ENCODE measurements at places on chromosomes 11 and 22.
A peak's percentile ranks its signal among the peaks of the same experiment; 100 is the strongest.

GRCh38 chr22:48103126-48103875, 1340.9 kb downstream of the TBC1D22A start:
- no peak for DNase-seq

GRCh38 chr11:116513894-116514293, 258.9 kb downstream of the BUD13 start:
- DNase-seq, result peak; percentile 40

DNA sequence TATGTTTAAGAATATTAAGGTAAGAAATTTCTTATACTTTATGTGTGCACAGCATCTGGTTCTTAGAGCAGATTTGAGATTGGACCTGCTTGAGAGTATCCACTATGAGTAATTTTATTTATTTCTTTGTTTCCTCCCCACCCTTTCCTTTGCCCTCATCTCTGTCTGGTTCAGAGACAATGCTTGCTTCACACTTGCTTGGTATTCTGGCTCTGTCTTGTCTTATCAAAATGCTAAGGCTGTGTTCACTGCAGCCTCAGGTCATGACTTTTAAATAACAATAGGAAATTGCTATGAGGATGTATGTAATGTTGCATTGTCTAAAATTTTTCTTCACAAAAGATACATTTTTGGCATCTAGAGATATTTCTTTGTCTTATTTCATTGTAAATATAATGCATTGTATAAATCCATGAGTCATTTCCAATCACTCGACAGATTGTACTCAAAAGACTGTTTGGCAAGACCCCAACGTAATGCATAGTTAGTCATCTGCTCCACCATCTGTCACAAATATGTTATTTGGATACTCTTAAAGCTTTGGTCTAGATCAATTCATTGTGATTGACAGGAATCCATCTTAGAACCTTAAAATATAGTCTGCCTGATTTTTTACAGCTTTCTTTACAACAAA, 395.7 kb downstream of the AASDHPPT start:
- DNase-seq, result no peak

DNA sequence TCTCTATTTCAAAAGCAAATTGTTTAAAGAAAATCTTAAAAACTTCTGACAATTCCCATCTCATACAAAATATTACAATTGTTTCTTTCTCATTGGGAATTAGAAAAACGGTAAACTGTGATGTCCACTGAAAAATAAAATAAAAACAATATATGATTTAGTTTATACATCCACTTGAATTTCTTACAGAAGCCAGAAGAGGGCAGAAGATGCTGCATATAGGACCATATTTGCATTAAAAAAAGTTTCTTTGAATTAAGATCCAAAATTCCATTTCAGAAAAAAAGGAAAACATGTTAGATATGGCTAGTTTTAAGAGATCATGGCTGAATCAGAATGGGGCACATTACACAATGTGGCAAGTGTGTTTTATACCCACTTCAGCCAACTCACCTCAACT, 39.3 kb upstream of the LRRC4C start:
- no peak for DNase-seq

GRCh38 chr11:119699227-119699626, 29.8 kb downstream of the NECTIN1 start:
- no peak for DNase-seq

DNA sequence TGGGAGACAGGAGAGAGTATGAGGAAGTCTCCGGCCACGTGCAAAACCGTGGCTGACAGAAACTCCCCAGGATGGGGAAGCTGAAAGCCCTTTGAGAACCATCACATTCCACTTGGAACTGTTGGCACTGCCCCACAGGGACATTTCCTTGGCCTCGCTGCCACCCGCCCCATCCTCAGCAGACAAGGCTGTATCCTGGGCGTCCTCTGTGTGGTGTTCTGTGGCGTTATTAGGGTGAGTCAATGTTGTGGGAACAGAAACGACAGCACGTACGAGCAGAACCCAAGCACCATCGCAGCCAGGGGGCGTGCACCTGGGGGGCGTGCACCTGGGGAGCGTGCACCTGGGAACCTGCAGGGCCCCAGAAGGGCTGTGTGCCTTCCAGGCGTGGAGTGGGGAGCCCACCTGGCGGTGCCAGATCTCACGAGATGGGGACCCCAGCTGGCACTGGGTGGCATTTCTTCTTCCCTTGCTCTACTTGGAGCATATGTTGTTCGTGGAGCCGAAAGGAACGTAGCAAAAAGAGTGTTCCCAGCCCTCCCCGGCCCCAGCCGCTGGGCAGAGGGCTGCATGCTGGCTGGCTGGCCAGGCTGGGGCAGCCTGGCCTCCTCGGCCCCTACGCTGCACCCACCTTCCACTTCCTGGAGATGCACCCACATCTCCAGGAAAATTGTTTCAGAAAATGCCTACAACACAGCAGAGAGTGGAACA, 35.4 kb downstream of the NFAM1 start:
- peak; percentile 27 for DNase-seq

DNA sequence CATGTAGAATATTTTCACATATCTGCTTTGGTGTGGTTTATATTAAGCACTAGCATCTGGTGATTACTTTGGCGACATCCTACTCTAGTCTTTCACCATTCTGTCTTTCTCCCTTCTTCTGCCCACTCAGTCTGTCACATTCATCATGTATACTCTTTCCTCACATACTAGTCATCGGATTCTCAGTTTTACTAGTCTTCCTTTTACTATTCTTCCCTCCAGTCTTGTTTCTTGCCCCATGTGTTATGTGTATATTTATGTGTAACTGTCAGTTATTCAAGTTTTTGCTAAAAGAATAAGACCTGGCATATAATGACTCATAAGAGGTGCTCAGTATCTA, 4.6 kb upstream of the DIXDC1 start:
- DNase-seq, result no peak

DNA sequence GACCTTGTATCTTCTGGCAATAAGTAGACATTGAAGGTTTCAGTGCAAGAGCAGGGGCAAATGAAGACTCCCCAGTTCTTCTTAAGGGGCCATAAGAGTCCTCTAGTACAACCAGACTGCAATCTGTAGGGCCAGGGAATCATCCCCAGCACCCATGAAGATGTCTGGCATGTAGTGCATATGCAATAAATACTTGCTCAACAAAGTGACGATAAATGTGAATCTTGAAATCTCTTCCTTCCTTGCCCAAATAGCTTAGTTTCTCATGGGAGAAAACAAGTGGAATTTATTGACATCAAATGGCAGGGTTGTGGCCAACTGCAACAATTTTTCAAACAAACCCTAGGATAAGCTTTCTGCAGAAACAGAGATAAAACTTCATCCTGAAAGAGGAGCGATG, 107.6 kb downstream of the ABTB2 start:
- no peak for DNase-seq

- DNase-seq, result no peak
Measured at GRCh38 chr11:60753309-60753708, 3.4 kb upstream of the MS4A15 start.

DNA sequence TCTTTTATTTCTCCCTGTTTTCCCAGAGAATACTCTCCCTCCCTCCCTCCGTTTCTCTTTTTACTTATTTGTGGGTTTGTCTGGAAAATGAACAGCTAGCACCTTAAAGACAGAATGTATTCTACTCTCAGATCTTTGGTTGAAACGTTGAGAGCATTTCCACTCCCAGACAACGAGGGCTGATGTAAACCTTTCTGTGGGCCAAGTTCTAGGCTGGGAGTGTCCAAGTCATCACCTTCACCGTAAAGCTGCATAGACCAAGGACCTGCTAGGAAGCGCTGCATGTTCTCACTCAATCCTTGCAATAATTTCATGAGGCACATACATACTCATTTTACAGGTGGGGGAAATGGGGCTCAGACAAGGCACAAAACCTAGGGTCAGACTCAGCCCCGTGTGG, 32.4 kb downstream of the MYH9 start:
- DNase-seq, result no peak

DNA sequence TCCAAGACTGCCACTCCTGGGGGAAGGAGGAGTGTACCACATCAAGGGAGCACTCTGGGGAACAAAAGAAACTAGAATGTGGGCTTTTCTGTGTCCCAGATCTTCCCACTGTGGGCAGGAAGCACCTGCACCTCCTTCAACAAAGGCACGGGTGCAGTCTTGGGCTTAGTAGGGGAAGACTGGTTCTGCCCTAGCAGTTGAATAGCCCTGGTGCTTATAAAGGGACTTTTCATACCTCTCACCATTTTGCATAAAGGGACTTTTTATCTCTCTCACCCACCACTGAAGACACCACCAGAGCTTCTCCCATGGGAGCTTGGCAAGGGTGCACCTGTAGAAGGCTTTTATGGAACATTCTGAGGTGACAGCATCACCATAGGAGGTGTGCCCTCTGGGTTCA, 65.8 kb upstream of the MS4A8 start:
- no peak for DNase-seq

- DNase-seq, result peak; percentile 43
Measured at GRCh38 chr11:72924568-72925190, 110.5 kb downstream of the ATG16L2 start.

GRCh38 chr22:26328221-26328620, 100.8 kb upstream of the ASPHD2 start:
- no peak for DNase-seq

DNA sequence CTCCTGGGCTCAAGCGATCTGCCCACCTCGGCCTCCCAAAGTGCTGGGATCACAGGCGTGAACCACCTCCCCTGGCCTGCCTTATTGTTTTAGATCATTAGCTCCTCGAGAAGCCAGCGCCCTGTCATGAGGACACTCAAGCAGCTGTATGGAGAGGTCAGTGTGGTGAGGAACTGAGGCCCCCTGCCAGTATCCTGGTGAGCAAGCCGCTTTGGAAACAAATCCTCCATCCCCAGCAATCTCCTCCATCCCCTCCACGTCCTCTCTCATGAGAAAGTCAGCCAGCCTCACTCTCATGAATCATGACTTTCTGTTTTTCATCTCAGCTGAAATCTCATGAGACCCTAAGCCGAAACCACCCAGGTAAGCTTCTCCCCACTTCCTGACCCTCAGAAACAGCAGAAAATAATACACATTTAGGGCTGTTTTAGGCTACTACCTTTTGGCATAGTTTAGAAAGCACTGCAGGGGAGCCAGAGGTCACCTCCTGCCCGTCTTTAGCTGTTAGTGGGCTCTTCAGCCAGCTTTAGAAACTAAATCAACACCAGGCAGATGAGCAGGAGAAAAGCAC, 56.0 kb downstream of the CTTN start:
- DNase-seq, result no peak

DNA sequence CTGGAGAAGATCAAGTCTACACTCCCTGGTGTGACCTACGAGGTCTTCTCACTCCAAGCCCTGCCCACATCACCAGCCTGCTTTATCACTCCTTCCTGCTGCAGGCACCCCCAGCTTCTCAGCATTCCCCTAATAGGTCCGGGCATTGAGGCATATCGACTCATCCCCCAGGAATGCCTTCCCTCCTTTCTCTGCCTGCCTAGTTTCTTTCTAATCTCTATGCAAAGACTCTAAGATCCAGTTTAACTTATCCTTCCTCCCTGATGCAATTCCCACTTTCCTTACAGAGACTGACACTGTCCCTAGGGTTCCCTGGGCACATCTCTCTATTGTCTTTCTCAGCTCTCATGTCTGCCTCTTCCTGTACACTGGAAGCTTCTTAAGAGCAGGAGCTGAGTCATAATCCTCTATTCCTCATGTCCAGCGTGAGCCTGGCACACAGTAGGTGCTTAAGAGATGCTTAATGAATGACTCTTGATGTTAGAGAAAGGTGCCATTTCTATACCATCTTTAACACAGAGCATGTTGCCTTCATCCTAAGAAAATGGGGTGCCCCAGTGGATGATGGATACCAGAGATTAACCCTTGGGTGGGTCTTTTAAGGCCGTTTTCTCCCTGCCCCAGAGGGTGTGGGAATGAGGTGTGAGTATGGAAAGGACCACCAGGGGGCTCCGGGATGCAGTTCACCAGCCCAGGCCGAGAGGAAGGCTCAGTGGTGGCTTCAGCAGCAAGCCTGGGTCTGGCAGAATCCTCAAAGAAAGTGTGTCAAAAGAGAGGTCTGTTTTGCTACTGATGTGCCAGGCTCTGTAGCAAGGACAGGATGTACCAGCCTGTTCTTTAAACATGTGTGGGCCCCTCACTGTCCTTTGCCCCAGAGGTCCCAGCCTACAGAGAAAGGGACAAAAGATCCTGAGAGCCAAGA, 34.7 kb downstream of the PARVA start:
- DNase-seq, result peak; percentile 64

GRCh38 chr22:27775758-27776649, 25.6 kb downstream of the MN1 start:
- DNase-seq, result peak; percentile 25

DNA sequence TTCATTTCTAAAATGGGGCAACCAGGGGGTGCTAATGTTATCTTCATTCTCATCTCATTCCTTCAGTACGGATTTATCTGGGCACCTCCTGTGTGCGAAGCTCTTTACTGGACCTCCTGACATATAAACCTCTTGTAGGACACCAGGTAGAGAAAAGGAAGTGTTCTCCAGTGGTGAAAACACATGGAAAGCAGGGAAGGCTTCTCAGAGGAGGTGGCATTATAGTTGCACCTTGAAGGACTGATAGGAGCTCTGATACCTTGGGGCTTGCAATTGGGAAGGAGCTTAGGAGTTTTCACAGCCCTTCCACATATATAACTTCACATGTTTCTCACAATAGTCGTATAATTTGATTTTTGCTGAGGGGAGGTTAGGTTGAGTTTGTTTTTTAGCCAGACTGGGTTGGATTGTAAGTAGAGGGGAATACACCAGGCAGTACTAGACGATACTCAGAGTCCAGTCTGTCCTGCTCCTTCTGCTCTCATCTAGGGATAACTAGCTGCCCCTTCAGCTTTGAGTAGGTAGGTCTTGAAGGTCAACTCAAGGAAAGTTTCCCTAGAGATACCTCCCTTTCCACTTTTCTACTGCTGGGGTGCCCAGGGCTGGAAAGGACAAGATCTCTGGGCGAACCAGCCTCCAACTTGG, 34.0 kb upstream of the ALX4 start:
- DNase-seq, result no peak

DNA sequence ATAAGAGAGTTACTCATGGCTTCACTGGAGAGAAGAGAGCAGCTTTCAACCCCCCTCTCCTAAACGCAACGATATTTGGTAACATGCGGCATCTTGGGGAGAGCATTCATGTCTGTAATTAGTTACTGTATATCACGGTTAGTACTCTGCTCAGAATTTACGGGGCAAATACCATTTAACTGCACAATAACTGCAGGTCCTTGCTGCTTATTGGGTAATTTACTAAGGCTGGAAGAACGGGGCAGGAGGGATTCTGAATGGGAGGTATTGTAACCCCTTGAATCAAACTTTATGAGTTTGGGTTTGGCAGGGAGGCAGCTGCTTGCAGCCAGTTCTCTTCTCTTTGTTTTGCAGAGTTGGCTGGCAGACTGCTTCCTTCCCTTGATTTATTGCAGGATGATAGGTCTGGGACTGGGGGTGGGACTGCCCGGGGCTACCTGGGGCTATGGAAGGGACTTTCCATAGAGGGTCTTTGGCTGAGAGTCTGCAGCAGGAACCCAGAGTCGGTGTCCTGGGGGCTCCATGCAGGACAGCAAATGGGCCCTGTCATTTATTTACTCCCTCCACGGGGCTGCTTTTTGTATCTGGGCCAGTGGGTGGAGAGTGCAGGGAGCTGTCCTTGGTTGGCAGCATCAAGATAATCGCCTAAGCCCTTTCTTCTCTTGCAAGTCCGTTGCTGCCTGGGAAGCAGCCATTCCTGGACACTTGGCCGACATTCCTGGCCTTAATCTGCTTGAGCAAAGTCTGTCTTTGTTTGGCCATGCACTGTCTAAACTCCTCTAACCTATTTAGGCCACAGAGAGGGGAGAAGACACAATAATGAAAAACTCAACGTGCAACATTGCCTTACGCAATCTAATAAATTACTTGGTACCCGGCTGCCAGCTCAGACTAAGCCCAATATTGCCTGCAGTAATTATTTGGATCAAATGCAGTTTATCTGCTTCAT, 188.9 kb downstream of the ST3GAL4 start:
- peak; percentile 1 for DNase-seq

- DNase-seq, result no peak
Measured at GRCh38 chr11:127524618-127525017, 524.0 kb upstream of the KIRREL3 start.

Measured in KBM-7 (cell line).